ENCODE measurements at places on chromosomes 16 and 17. TPM values are rescaled to one million over a fixed set of nuclear protein-coding genes. Genes with fewer than 3 reads are reported as not detected.

DNA sequence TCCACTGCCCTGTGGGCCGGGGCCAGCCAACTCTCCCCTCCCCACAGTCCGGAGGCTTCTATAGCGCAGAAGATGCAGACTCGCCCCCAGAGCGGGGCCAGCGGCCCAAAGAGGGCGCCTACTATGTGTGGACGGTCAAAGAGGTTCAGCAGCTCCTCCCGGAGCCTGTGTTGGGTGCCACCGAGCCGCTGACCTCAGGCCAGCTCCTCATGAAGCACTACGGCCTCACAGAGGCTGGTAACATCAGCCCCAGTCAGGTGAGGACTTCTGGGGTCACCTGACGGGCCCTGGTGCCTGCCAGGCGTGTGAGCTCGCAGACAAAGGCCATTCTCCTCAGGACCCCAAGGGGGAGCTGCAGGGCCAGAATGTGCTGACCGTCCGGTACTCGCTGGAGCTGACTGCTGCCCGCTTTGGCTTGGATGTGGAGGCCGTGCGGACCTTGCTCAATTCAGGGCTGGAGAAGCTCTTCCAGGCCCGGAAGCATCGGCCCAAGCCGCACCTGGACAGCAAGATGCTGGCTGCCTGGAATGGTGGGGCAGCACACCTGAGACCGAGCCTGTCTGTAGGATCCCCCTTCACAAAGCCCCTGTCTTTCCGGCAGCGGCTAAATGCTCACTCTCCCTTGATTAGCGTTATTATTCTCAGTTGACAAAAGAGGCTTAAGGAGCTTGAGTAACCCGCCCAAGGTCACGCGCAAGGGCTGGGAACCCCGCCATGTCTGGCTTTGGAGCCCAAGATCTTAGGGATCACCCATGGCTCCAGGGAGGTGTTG, 3.9 kb downstream of the SPATA20 start:
- no peaks in the 10 kb centered on the region for H3K36me3 ChIP-seq
- no peak overlapping the region for H3K4me3 ChIP-seq
- H3K4me1 ChIP-seq = peaks cover 30% of the 10 kb centered on the region
- H3K27me3 ChIP-seq = no peaks in the 10 kb centered on the region

DNA sequence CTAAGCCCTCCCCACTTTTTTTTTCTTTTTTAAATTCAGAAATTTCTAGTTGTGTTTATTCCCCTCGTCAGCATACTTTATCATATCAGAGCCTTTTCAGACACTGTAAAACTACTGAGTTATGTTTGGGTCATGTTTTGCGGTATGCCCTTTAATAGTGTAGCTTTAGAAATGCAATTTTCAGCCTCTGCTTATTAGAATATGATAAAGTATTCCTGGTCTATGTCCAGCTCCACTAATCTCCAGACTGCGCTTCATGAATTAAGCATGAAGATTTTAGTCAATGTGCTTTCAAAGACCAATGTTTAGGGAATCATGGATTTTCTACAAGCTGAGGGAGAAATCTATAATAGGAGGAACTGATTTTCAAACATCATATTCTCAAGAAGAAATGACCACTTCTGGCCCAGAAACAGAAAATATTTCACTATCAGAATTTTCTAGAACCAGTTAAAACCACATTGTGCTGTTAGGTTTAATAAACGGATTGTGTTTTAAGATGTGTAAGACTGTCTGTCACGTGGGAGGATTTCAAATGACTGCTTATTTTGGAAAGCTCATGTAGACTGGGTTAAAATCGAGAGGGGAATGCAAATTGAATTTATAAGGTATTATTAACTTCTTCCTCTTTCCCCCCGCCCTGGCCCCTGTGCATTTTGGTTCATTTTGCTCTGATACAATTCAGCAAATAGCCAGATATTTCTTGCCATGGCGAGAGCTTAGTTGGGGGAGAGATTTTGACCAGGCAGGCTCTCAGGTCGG, 498.5 kb downstream of the WWOX start:
- no peaks in the 10 kb centered on the region for H3K4me1 ChIP-seq
- H3K36me3 ChIP-seq = no peaks in the 10 kb centered on the region
- H3K27me3 ChIP-seq = no peaks in the 10 kb centered on the region

MYH8 gene
- total RNA-seq = not detected

CTRB2 gene
- 32,261 TPM for total RNA-seq

Measured in body of pancreas (tissue), 4 donors.